Mononuclear cell (primary cell): ENCODE measurements at places on chromosomes 7 and 10. TPM values are rescaled to one million over a fixed set of nuclear protein-coding genes. Genes with fewer than 3 reads are reported as not detected.

Gene ATG9B
- 3.6 TPM for total RNA-seq

Gene ITGA8
- total RNA-seq = not detected

Gene HTR5A
- under 0.01 TPM for total RNA-seq

Gene NPFFR1
- under 0.01 TPM for total RNA-seq

Gene BLVRA
- 24.1 TPM for total RNA-seq

Gene SFTPD
- total RNA-seq = not detected

Gene FAM25C
- not detected for total RNA-seq

Gene EPHA1
- total RNA-seq = 2.3 TPM

Gene RARRES2
- total RNA-seq = not detected

Gene LRRC27
- 1.4 TPM for total RNA-seq

Gene HOXA4
- total RNA-seq = not detected
